ENCODE measurements at places on chromosomes 3 and 15.

DNA sequence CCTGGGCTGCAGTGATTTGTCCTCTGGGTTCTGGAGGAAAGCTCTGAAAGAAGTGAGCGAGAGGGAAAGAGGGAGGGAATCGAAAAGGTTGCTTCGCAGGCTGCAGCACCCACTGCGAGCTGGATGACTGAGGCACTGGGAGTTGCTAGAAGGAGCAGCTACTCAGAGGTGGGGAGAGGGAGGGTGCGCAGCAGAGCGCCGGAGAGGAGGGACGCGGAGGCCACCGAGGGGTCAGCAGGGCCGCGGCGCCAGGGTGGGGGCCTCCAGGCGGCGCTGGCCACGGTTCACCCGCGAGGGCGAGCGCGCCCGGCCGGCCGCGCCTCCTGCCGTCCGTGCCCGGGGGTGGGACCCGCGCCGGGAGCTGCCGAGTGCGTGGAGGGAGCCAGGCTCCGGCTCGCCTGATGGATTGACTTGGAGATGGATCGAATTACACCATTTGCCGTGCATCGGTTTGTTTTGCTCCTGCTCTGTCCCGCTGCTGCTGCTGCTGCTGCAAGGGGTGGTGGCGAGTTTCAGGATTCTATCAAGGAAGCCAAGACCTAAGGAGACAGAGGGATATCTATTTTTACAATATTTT, at the start of gene SEMA6D:
Gene SEMA6D (plus strand): TSS at position 470 of the 577 bp plus-strand sequence. CDS start 42,294 bp downstream, outside the sequence.
- DNase-seq = no peak

GRCh38 chr15:69035205-69035917, 20.9 kb downstream of the NOX5 start:
- DNase-seq = no peak

- DNase-seq = no peak
Measured at GRCh38 chr15:96053031-96053780, 277.3 kb upstream of the NR2F2 start.

GRCh38 chr3:194014756-194015155, 121.2 kb upstream of the HES1 start:
- DNase-seq = no peak

- peak; percentile 64 for DNase-seq
Measured at GRCh38 chr3:177050501-177051237, 146.6 kb downstream of the TBL1XR1 start.

- no peak for DNase-seq
Measured at GRCh38 chr15:29016518-29016917, 130.7 kb downstream of the APBA2 start.

- peak; percentile 90 for DNase-seq
Measured at GRCh38 chr3:141498598-141499223, 11.9 kb downstream of the RASA2 start.

DNA sequence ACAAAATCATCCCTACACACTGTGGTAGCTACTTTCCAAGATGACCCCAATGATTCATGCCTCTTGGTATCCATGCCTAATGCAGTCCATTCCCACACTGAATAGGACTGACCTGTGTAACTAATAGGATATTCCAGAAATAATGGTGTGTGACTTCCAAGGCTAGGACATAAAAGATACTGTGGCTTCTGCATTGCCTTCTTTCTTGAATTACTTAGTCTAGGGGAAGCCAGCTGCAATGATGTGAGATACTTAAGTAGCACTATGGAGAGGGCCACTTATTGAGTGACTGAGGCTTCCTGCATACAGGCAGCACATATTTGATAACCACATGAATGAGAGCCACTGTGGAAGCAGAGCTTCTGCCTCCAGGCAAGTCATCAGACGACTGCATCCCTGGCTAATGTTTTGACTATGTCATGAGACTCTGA, 50.1 kb downstream of the NR1I2 start:
- no peak for DNase-seq

GRCh38 chr3:115715241-115715745, 92.0 kb downstream of the GAP43 start:
- DNase-seq = no peak

DNA sequence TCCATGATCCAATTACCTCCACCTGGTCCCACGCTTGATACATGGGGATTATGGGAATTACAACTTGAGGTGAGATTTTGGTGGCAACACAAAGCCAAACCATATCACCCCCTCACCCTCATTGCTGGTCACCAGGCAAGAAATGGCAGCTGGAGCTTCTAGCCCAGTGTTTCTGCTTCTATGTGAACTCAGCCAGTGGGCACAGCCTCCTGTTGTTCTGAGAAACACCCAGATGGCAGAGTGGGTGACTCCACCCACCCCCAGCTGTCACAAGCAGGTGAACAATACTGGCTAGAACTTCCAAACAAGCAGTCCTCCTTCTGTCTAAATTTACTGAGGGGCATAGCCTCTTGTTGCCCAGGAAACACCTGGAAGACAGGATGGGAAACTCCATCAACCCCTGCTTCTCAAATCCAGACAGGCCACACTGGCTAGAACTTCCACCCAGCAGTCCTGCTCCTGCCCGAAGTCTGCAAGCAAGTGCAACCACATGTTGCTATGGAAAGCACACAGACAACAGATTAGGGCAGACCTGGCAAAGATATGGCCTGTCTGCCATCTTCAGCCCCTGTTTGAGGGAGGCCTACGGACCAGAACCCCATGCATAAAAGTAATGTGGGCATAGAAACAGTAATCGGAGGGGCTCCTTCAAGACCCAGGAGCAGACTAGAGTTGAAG, 114.1 kb downstream of the DTWD1 start:
- DNase-seq = no peak

GRCh38 chr15:70096215-70097062, 1.3 kb downstream of the TLE3 start:
- DNase-seq = peak; percentile 49

DNA sequence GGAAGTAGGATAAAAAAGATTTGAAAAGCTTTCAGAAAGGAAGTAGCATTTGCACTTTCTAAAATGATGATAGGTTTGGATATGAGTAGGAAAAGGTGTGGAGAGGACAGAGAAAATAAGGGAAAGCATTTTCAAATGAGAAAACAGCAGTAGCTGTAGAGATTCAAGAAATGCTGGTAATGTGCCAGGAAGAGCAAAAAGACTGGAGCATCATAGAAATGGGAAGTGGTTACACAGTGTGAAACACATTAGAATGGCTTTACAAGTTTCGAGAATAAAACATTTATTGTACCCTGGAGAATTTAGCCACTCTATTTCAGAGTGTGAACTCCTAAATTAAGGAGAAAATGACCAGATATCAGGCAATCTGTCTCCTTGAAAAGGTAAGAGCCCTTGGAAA, 108.3 kb upstream of the CHL1 start:
- DNase-seq = no peak

DNA sequence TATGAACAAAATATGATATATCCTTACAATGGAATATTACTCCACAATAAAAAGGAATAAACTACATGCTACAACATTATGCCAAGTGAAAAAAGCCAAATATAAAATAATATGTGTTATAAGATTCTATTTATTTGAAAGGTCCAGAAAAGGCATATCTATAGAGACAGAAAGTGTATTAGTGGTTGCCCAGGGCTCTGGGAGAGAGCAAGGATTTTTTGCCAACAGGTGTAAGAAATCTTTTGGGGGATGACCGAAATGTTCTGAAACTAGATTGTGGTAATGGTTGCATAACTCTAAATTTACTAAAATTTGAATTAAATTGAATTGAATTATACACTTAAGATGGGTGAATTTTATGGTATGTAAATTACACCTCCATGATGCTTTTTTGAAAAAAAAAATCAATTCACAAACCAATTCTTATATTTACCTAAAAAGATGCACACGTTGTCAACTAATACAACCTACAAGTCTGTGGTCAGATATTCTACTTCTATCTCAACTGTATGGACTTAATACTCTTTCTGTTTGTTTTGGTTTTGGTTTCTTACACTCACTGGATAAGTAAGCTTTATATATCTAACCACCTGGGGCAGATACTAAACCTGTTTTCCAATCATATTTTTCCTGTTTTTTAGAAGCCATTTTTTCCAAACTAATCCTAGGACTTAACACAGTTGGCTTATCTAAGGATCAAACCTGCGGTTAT, 75.8 kb downstream of the FBN1 start:
- DNase-seq = no peak

GRCh38 chr3:122023335-122023910, 1.4 kb upstream of the ILDR1 start:
- DNase-seq = no peak

- DNase-seq = no peak
Measured at GRCh38 chr3:185677146-185677829, 91.2 kb downstream of the SENP2 start.

DNA sequence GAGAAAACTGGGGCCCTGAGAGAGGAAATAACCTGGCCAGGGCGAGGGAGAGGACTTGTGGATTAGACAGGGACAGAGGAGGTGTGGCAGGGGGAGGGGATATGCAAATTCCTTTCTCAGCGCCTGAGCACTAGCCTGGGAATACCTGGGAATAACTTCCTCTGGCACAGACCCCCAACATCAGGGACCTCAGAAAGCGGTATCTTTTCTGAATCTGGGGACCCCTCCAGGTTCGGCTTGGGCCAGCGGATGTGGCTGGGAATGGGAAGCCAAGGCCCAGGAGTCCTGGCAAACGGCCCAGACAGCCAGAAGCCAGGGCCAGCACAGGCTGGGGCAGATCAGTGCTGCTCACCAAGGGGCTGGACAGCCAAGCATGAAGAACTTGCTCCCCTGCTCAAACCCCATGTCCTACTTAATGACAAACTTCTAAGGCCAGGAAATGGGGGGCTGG, 9.2 kb upstream of the ACSBG1 start:
- DNase-seq = no peak

GRCh38 chr3:19155375-19155774, 7.1 kb downstream of the KCNH8 start:
- no peak for DNase-seq

- DNase-seq = no peak
Measured at GRCh38 chr3:32422943-32423342, 31.3 kb downstream of the CMTM7 start.

- DNase-seq = no peak
Measured at GRCh38 chr15:99118801-99119546, 14.1 kb downstream of the SYNM start.

DNA sequence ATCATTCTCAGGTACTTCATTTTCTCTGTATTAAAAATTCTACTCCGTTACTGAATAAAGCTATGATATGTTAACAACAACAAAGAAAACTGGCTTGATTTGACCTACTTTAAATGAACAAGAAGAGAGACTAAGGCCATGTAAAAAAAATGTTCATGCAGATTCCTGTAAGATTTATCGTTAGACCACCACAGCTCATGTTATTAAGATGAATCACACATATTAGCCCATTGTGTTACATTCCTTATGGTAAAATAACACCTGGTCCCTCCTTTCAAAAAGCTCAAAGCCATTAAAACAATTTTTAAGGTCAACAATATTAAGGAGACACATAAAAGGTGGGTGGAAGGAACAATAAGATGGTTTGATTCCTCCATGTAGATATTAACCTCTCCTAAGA, 6.3 kb downstream of the THOC7 start:
- DNase-seq = no peak

GRCh38 chr15:31314380-31314779, 12.3 kb upstream of the KLF13 start:
- DNase-seq = no peak

DNA sequence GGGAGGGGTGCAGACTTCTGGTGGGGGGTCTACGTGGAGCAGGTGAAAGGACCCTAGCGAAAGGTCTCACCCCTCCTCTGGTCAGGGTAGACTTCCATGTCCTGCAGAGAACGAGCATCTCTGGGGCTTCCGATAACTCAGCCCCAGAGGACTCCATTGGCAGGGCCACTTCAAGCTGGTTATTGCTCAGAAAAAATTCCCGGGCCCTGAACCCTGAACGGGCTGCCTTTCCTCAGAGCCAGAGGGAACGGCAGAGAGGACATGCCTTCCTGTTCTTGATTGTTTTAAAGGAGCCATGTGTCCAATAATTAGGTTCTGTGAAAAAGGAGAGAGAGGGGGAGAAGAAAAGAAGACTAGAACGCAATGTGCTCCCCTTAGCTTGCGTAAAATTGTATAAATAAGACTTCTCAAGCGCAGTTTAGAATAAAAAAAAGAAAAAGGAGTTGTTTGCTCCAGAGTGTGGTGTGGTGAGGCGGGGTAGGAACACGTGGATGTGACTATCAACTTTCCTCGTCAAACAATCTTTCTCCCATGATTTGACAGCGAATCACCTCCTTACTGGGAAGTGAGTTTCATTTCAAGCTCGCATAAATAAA, 193.4 kb upstream of the UBE2E1 start:
- DNase-seq = no peak

GRCh38 chr3:100570811-100571210, 38.6 kb upstream of the ADGRG7 start:
- no peak for DNase-seq

GRCh38 chr3:163175970-163176369, 1679.4 kb downstream of the OTOL1 start:
- DNase-seq = no peak

- no peak for DNase-seq
Measured at GRCh38 chr3:32397941-32398340, 6.3 kb downstream of the CMTM7 start.

DNA sequence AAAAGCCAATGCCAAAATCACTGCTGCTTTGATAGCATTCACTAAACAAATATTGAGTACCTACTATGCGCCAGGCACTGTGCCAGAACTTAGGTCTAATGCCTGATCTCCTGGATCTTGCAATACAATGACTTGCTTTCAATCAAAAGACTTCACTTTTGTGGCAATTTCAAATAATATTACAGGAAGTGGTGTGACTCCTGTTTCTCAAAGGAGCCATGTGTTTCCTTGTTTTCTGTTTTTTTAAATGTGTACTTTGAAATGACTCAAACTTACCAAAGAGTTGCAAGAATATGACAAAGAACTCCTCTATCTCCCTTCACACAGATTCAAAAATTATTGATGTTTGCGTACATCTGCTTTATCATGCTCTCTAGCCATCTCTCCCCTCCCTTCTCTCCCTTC, 18.3 kb downstream of the OSBPL10 start:
- DNase-seq = no peak

GRCh38 chr3:27656790-27657189, 65.3 kb downstream of the EOMES start:
- DNase-seq = no peak
